Hippocampal formation (tissue), 2 donors: ENCODE measurements at places on chromosomes 11 and 22.

DNA sequence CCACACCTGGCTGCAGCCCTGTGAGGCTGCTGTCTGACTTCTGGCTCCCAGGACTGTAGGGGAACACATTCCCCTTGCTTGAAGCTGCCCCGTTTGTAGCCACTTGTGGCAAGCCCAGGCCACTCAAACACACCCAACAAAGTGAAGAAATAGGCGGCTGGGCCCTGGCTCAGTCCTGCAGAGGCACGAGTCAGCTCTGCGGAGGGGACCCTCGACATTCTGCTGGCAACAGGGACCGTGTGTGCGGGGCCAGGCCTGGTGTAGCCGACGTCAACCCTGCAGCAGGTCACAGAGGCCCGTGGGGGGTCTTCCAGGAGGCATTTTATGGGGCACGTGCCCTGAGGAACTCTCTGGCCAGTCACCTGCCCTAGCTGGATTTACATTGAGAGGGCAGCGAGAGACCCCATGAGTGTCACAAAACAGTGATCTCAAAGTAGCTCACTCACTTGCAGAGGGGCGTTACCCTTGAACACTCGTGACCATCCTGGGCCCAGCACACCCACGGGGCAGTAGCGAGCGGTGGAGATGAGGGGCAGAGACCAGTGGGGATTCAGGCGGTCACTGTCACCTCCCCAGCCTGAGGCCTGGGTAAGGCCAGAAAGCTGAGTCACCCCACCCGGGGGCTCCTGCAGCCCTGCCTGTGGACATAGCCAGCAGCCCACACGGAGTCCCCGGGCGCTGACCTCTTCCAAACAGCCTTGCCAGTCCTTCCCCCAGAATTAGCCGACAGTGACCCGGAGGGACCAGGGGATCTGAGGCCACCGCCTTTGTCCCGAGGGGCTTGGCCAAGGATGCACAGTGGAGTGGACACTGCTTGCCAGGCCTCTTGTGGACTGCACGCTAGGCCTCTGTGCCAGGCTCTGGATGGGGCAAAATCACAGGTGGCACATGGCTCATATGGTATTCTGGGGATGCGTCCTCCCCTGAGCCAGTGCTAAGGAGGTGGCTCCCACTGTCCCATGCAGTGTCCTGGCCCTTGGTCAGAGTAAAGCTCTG is 139.5 kb downstream of the CTTN start:
- no peak for DNase-seq

DNA sequence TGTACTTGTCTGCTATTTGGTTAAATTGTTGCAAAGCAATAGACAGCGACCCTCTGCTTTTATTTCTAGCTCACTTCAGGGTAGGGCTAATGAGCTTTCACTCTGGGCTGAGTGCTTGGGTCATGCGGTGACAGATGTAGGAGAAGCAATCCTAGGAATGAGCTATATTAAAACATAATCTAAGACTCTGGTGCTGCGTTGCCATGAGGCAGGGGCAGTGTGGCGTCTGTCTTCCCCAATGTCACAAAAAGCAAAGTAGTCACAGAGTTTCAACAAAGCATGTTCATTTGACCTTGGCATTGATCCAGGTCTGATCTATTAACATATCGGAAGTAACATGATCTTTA is 55.5 kb upstream of the GRAMD1B start:
- no peak for DNase-seq

DNA sequence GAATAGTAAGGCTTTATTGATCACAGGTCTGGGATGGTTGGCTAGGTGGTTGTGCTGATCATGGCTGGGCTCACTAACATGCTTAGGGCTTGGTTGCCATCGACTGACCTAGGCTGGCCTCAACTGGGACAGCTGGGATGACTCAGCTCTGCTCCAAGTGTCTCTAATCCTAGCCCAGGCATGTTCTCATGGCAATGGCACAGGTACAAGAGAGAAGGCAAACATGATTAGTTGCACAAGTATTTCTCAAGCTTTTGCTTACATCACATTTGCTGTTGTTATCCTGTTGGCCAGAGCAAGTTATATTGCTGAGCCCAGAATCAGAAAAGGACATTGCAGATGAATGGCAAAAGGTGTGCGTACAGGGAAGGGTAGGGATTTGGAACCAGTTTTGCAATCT is 68.5 kb upstream of the SLC35C1 start:
- DNase-seq = no peak

DNA sequence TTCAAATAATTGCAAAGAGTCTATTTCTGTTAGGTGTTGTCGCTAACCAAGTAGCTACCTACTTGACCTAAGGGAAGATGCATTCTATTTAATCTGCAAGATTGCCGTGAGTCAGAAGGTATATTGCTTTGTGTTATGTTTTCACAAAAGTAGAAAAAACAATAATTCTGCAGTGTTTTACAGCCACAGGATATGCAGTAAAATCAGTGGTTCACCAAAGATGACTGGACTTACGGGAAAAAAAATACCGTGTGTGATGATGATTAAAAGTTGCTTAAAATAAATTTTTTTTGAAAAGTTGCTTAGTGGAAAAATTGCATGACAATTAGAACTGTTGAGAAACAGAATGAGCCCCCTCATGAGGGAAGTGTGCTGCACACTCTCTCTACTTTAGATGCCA is 209.1 kb downstream of the DDX10 start:
- no peak for DNase-seq
